Inflammatory macrophage treated with lipopolysaccharide for 1 hour (primary cell): ENCODE measurements at places on chromosomes 5 and 9.

DNA sequence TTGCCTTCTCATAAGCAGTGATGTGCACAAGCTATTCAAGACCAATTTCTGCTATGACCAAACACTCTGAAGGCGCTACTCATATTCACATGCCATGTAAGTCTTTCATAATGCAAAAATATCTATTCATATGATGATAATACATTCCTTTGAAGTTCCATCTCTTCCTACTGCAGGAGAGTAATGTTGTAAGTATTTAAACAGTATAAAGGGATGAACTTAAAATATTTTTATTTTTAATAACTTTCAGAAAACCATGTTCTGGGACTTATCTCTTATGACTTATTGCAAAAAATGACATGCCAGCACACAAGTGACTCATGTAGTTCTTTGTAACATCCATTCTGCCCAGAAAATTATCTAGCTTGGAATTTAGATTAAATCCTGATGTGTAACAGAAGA lies 376.4 kb downstream of the KCTD16 start:
- no peak for DNase-seq

DNA sequence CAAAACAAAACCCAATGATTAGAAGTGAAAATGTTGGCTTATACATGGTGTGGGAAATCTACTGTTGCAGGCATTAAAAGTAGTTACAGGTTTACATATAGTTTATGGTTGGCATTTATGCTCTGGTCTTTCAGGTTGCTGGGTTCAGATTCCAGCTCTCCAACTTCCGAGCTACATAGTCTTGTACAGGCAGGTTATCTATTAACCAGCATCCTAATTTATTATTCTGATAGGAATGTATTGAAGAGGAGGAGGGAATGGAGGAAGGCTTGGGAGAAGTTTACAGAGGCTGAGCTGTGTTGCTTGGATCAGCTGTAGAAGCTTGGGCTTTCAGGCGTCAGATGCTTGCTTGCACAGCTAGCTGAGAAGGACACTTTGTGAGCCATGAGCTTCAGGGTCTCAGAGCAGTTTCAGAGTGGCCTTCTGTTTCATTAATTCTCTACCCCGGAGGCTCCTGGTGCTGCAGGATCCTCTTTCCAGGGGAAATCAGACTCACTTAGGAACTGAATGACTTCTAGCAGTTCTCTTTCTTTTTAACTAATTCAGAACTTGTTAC lies 11.7 kb upstream of the ERBIN start:
- DNase-seq: no peak

DNA sequence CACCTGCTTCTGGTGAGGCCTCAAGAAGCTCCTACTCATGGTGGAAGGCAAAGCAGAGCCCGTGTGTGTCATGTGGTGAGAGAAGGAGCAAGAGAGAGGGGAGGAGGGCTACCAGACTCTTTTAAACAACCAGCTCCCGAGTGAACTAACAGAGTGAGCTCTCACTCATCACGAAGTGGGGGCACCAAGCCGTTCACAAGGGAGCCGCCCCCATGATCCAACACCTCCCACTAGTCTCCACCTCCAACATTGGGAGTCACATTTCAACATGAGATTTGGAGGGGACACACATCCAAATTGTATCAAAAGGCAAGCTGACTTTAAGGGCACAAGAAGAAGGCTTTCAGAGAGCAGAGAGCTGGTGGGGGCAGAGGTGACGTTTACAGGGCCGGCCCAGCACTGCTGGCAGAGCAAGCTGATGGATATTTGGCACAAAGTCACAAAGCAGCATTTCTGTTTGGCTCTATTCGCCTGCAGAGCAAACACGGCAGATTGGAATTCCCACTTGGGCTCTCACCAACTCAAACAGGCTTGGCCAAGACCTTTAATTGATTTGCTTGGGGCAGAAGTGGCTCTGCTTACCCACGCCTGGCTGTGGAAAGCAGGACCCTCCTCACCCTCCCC lies 20.0 kb downstream of the PITX1 start:
- no peak for DNase-seq

DNA sequence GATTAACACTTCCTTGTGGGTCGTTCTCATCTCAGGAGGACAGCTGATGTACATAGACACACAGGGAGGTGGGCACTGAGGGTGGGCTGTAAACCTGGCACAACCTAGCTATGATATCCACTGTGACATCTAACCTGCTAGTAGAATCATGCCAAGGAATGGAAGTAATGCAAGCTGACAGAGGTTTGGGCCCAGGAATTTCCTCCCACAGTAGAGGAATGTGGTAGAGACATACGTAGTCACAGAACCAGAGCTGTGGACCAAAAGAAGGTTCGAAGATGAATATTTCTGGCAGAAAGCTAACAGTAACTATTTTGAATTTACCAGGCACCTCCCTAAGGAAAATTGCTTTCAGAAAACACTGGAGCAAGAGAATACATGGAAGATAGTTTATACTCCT lies 15.2 kb upstream of the DNAJC25 start:
- DNase-seq: no peak

DNA sequence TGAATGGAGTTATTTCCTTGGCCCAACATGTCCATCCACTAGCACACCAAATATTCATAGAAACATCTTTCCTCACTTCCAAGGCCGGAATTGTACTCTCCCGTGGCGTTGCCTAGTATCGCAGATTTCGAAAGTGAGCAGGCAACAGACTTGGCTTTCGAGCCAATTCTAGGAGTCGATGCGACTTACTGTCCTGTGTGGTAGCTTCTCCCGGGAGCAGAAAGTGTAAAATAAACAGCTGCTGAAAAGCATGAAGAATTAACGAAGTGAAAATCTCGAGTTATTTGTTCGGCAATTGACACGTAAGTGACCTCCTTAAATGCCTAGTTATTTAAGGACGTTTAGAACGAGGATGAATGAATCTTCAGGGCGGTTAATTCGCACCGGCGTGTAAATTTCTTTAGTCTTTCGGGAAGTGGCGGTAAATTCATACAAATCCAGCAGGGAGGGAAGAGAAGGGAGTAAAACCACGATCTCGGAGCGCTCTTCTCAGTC lies 449 bp upstream of the PCSK5 start:
- DNase-seq: peak; percentile 63

- DNase-seq: no peak
These were observed 41.6 kb upstream of the LCP2 start for GRCh38 chr5:170338933-170339779.

DNA sequence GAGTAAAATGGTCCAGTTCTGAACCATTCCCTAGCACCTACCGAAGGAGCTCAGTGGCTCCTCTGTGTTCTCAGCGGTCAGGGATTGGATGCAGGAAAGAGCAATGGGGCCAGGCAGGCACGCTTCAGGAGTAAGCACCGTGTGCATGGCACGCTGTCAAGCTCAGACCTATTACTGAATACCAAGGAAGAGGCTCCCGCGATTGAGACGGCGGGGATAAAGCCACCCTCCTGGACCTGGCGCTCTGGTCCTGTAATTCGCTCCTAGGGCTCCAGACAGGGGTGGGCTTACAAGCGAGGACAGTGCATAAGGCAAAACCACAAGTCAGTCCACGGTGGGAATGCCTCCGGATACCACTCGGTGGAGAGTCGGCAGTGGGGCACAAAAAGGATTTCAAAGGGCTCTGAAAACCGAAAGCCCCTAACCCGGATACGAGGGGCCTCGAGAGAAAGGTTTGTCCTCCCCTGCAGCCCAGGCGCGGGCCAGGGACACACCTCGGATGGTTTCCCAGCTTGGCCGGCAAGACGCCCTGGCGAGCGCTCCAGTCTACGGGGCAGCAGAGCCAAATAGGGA lies 988 bp downstream of the OXCT1 start:
- DNase-seq: no peak

DNA sequence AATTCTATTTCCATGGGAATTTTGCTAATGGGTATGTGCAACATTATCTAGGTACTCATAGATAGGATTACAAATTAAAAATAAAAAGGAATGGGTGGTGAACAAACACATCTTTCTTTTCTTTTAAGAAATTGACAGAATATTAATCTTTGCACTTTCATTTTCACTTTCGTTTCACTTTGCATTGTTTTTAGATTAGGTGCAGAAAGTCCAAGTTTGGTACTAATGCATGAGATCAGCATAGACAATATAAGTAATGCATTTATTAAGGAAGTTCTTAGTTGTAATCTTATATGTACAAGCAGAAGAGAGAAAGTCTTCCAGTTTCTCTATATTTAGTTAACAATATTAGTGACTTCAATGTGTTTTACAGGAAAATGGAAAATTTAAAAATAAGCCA lies 196.5 kb downstream of the COMMD10 start:
- DNase-seq: peak; percentile 3

GRCh38 chr5:14017904-14018303 lies 73.4 kb upstream of the DNAH5 start:
- no peak for DNase-seq

DNA sequence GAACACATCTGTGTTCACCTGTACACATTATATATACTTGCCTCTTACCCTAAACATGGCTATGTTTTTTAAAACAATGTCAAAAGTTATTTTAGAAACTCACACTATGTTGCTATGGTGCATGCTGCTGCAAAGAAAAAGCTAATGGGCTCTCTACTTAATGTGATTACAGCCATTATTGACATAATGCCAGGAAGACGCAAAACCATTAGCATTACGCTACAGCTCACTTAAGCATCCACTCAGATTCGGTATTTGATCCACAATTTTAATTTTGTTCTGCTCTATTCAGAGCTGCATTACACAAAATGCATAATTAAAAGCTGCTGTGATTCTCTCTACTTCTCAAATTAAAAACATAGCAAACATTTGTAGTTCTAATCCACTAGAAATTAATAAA lies 395.2 kb downstream of the BNC2 start:
- DNase-seq: no peak

- DNase-seq: no peak
These were observed 345.1 kb downstream of the SPATA31D1 start for GRCh38 chr9:82333671-82334070.
